ENCODE measurements at places on chromosomes 3 and 15. TPM values are rescaled to one million over a fixed set of nuclear protein-coding genes. Genes with fewer than 3 reads are reported as not detected.

CP gene
- not detected for total RNA-seq

DNA sequence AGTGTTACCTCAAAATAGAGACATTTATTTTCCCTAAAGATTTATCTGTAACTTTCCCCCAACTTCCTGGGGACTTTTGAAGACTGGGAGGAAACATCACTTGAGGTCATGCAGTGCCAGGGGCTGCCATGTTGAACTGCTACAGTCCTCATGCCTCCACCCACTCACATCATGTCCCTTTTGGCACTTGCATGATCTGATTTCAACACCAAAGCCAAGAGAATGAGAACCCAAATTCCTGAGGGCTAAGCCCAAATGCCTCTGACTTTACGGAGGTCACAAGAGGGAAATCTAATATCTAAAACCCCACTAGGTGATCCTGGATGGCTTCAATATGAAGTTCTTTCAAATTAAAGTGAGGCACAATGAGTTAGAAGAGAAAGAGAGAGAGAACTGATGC is 213.1 kb downstream of the NTRK3 start:
- no peak for DNase-seq

DNA sequence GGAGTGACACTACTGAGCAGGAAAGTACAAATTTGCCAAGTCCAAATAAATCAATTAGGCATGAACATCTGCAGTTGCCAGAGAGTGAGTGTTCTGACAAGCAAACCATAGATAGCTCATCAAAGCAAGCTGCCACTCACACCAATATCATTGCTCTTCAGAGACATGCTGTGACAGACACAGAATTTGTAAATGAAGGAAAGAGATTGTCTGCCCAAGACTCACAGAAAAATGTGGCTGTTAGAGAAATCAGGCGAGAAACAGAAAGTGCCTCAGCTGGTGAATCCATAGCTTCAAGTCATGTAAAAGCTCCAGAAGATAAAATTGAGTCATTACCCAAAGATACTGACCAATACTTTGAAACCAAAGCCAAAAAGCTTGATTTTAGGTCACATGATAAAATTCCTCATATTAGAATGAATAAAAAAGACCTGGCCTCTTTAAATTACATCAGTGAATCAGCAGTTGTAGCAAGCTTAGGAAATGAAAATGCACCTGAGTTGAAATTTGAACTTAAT is 50.8 kb downstream of the CRYBG3 start:
- no peak for DNase-seq

DNA sequence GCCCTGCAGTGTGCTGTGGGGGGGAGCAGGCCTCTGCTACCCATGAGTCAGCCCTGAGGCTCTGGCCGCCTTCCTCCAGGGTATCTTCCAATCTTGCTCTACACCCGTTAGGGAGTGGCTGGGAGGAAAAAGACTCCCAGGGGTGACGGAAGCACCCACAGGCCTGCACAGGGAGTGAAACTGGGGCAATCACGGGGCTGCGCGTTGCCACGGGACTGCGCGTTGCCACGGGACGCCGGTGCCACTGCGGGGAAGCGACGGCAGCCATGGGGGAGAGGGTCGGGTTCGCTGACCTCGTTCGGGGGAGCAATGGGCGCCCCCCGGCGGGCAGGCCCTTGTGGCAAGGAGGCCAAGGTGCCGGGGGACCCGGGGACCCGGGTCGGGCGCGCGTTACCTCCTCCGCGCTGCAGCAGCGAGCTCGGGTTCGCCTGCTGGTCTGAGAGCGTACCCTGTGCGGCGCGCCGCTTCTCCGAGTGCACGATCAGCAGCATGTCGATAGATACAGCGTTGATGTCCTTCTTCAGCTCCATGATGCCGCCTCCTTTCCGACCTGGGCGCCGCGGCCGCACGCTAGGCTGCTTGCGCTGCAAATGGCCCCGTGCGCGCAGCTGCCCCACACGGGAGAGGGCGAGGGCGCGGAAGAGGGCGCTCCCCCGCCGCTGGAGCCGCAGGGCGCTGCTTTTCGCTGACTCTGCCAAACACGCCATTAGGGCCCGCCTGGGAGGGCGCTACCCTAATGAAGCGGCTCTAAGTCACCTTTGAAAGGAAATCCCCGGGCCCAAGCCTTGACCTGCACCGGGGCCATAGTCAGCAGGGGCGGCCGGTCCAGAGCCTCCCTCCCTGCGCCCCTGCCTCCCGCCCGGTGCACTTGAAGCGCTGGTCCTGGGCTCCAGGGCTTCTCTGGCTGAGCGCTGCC is at the start of gene KY:
TSS of gene KY (minus strand) at position 592 of the 916 bp plus-strand sequence. CDS start at position 530, 62 bp downstream.
- DNase-seq = peak; percentile 74

WNT7A gene
- not detected for total RNA-seq

- no peak for DNase-seq
Observed at GRCh38 chr15:94263341-94264273, 32.2 kb downstream of the MCTP2 start.

GRCh38 chr3:5757213-5757804 is 569.8 kb downstream of the EDEM1 start:
- DNase-seq = no peak

GRCh38 chr3:27669591-27669990 is 52.5 kb downstream of the EOMES start:
- no peak for DNase-seq

GOLGA8S gene
- not detected for total RNA-seq

ALG3 gene
- total RNA-seq = 59.0 TPM

DNA sequence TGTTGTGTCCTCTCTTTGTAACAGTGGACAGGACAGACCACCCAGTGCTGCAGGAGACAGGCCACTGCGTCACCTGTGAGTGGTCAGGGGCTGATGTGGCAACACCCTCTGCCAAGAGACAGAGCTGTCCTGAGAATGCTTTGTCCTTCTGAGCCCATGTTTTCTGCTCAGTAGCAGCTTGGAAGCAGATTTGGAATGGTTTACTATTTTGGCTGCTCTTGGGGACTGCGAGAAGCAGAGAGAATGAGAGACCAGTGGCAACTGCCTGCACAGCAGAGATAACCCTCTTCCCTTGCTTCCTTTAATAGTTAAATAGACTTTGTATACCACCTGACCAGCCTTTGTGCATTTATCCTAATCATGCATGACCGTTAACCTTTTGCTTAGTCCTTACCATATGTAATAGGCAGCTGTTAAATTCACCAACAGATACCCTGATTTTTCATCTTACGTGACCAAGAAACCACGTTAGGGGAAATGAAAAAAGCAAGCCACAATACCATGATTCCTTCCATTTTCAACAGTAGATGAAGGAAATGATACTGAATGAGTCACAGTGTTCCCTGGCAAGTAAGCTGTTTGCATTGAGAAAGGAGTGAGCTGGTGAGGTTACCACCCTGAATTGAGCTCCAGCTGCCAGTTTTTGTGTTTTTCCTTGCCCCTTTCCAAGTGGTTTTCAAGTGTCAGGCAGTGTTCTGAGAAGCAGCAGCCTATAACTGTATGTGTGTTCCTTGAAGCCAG is 35.5 kb downstream of the B3GALNT1 start:
- DNase-seq = peak; percentile 83

GRCh38 chr15:94400526-94401298 is 169.4 kb downstream of the MCTP2 start:
- DNase-seq = no peak

DNA sequence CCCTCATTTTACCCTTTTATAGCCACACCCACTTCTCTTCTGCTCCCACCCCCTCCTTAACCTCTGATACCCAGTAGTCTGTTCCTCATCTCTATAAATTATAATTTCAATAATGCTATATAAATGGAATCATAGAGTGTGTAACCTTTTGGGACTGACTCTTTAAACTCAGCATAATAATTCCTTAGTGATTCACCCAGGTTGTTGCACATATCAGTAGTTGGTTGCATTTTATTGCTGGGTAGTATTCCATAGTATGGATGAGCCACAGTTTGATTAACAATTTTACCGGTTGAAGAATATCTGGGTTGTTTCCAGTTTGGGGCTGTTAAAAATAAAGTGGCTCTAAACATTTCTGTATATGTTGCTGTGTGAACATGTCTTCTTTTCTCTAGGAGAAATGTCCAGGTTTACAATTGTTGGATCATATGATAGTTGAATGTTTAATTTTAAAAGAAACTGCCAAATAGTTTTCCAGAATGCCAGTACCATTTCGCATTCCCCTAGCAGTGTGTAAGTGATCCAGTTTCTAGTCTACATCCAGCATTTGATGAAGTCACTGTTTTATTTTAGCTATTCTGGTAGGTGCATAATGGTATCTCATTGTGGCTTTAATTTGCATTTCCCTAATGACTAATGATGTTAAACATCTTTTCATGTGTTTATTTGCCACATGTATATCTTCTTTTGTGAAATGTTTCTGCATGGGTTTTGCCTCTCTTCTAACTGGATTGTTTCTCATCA is 68.5 kb downstream of the VPS8 start:
- DNase-seq = no peak

KBTBD8 gene
- 4.9 TPM for total RNA-seq

- DNase-seq = no peak
Observed at GRCh38 chr3:28328188-28329151, 20.1 kb upstream of the ZCWPW2 start.

DNA sequence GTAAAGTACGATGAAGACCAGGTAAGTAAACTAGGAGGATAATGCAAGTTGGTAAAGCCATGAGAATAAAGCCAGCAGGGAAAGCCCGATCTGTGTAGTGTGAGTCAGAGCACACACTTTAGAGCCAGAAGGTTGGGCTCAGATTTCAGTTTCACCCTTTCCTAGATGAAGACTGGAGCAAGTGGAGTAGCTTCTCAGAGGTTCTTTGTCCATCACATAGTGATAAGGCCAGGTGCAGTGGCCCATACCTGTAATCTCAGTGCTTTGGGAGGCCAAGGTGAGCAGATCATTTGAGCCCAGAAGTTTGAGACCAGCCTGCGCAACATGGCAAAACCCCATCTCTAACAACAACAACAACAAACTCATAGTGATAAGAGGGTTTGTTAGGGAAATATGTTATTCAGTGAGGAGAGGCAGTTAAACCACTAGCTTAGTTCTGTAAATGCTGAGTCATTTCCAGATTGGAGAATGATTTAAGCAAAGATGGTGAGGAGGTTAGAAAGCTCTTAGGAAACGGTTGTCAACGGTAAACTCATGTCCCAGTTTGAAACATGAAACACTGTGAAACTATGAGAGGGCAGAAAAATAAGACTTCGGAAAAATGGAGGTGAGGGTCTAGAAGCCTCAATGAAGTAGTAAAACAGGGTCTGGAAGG is 39.0 kb downstream of the IL12A start:
- peak; percentile 28 for DNase-seq

DNA sequence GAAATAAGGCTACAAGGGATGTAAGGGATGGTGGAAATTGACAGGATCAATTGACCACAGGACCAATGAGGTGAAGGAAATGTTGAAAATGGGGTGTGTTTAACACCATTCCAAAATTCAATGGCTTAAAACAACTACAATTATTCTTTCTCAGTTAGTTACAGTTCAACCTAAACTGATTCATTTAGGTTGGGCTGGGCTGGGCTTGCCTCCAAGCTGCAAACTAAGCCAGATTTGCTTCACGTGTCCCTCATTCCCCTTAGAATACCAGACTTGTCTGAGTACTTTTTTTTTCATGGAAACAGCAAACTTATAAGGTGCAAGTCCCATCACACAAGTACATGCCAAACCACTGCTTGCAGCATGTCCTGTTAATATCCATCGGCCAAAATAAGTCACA is 280.1 kb downstream of the NEK10 start:
- peak; percentile 22 for DNase-seq

KLHDC8B gene
- 8.8 TPM for total RNA-seq

DNA sequence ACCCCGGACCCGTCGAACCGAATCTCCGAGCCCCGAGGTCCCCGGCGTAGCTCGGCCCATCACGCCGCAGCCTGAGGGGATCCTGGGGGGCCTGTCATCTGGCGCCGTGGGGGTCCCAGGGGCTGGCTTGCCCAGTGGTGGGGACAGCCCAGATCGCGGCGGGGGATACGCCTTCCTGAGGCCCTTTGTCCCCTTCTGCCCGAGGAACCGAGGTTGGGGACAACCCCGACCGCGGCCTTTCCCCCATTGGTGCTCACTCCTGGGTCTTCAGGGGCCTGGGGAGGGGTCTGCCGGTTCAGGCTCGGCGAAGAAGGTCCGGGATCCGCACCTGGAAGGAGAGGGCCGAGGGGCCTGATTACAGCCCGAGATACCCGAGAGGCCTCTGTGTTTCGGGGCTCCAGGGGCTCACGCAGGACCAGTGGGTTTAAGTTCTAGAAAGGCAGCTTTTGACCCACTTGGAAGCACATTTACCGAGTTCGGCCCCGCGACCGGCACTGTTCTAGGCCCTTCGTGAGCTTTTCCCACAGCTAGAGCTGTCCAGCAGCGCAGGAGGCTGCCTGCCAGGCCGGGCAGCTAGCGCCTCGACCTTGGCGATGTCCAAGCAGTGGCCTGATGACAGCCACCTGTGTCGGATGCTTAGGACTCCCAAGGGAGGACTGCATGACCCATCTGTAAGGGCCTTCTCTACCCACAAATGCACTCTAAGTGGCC is 504 bp downstream of the ABHD2 start:
- peak; percentile 14 for DNase-seq

DNA sequence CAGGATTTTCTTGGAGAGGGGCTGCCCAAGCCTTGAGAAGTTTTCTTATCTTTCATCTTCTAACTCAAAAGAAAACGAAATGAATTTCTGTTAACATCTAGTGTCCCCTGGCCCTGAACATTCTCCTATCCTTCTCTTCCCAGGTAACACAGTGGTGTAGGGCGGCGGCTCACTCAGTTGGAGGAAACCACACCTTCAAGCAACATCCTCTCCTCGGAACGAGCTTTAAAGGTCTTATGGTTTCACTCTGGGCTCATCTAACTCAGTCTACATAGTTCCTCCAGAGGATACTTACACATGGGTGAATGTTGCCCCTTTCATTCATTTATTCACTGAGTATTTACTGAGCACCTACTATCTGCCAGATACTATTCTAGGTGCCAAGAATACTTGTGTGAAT is 31.0 kb upstream of the KLHL6 start:
- DNase-seq = no peak

ALPK3 gene
- 1.1 TPM for total RNA-seq

- no peak for DNase-seq
Observed at GRCh38 chr15:78540871-78541743, 863 bp downstream of the PSMA4 start.

DNA sequence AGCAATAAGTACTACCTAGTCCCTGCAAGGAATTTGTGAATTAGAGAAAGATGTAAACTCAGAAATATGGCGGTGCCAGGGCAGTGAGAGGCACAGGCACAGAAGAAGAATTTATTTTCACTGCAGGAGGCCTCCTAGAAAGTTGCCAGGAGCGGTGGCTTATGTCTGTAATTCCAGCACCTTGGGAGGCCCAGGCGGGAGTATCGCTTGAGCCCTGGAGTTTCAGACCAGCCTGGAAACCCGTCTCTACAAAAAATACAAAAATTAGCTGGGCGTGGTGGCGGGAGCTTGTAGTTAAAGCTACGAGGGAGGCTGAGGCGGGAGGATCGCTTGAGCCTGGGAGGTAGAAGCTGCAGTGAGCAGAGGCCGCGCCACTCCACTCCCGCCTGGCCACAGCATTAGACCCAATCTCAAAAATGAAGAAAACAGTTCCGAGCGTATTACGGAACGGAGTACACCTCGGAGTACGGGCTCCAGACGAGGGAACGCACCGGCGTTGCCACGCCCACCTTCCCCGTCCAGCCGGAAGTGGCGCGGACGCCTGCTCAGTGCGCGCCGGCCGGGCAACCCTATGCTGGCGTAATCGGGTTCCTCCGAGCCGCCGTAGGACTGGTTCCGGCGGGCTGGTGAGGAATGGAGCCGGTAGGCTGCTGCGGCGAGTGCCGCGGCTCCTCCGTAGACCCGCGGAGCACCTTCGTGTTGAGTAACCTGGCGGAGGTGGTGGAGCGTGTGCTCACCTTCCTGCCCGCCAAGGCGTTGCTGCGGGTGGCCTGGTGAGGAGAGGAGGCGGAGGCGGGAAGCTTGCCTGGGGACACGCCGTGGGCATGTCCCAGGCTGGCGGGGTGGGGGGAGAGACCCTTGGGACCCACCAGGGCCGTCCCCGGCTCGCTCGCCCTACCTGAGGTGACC is at the start of gene FBXO22:
TSS of gene FBXO22 (plus strand) at position 548 of the 909 bp plus-strand sequence. CDS start at position 634, 86 bp downstream.
- DNase-seq = peak; percentile 96

MYRIP gene
- 1.9 TPM for total RNA-seq

SLC24A5 gene
- total RNA-seq = not detected
